ENCODE measurements at places on chromosomes 2 and 18.

DNA sequence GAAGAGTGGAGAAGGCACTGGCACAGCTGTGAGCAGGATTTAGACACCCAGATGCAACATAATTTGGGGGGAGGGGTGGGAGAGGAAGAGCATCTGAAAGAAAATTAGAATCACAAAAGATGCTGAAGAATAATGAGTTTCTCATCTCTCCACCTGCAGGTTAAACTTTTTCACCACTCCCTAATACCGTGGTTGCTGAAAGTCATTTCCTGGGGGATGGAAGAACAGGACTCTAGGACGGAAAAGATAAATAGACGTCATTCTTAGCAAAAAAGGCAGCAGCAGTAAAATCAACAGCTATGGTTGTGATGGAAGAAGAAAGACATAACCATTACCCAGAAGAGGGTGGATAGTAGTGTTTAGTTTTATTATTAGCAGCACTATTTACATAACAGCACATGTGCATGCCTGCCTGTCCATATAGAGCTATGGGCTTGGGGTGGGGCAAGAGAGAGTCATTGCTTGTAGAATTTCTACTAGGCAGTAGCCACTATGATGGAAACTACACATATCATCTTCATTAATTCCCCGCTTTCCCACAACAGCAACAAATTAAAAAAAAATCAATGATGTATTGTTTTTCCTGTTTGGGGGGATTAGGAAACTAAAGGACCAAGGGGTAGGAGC is 212.2 kb downstream of the TRIB2 start:
- no peak for DNase-seq

DNA sequence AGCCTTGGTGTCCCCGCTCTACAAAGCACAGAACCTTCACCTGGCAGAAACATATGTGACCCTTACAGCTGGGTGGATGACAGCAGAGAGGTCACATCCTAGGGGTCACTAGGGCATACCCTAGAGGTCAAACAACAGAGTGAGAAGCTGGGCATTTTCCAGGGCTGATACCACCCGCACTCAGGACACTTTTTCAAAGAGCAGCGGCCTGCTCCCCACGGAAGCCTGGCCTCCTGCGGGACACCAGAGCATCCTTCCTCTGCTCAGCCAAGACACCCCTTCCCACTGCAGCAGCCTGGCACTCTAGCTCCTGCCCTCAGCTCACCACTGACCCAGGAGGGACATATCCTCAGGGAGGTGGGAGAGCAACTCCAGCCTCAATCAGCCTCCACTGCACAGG is 86.0 kb downstream of the GALNT14 start:
- DNase-seq: no peak

DNA sequence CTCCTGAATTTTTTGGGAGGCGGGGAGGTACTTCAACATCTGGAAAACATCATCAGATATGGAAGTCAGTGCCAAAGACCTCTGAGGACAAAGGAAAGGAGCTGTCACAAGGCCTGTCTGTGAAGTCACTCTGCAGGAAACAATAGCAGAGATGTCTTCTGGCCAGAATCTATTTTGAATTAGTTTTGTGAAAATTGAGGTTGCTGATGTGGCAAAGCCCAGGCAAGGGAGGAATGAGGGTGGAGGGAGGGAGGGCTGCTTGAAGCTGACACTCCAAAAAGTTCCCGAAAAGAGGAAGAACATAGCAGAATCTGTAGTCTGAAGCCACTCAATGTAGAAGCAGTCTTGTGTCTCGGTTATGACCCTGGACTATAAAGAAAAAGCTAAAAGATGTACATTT is 151.1 kb upstream of the LHCGR start:
- DNase-seq: no peak

DNA sequence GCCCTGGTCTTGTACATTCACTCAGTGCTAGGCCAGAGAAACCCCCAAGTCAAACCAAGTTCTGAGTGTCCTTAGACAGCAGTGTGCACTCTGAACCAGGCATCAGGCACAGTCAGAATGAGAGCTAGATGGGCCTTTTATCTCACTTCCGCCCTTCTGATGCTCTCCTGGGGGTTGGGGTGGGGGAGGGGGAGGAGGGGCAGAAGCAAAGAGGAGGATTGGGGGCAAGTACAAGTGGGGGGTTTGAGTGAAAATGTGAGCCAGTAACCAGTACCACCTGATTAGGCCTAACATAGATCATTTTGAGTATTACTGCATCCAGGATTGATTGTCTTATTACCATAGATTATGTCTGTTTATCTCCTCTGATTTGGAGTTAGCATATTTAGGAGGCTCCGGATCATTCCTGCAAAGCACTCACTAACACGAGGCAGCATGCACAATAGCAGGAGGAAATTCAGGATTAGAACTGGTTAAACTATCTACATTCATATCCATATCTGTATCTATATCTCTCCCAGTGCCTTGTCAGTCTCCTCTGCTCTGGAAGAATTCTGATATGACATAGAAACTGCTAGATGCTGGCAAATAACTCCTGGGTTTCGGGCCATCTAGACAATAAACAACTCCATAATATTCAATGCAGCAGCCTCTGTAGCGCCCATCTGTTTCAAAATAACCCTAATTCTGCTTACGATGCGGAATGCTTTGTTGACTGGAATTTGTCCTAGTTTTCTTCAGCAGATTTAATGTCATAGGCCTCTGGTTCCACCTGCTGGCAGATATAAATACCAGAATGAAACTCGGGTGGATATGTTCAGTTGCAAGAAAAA is 149.1 kb downstream of the RHBDD1 start:
- DNase-seq: no peak

GRCh38 chr2:10179422-10179821 is 56.9 kb downstream of the RRM2 start:
- no peak for DNase-seq

DNA sequence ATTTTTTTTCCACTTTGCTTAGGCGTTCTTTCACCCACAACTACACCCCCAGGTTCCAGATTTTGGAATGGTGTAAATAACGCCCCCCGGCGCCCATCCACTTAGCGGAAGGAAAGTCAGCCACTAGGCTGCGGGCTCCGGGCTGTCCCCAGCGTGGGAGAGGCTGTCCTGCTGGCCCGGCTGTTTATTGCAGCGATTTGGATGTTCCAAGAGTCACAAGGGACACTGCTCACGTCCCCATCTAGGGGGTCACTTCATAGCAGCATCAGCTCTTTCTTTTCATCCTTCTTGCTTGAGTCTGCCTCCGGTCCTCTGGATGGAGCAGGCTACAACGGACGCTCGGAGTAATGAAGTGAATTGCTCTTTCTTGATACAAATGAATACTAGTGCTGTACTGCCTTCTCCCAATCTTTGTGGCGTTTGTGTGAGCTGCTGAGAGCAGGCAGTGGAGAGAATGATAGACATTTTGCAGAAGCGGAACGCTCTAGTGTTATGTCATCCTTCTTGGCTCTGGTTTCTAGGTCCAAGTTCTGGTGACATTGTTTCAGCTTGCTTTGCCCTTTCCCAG is 50.7 kb upstream of the PAIP2B start:
- DNase-seq: peak; percentile 1

DNA sequence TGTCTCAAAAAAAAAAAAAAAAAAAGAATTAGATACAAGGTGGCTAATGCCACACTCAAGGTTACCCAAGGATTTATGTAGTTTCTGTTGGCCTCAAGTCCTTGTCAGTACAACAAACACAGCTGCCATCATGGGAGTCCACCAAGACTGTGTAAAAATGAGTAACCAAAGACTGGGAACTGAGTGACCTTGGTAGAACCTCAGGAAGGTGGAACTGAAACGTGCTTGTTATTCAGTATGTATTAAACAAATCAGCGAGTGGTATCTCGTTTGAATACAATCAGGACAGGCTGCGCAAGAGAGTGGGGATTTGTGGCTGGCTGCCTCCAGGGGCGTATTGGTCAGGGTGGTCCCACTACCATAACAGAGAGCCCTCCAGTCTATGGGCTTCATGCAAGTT is 1.6 kb upstream of the SFTPB start:
- no peak for DNase-seq

DNA sequence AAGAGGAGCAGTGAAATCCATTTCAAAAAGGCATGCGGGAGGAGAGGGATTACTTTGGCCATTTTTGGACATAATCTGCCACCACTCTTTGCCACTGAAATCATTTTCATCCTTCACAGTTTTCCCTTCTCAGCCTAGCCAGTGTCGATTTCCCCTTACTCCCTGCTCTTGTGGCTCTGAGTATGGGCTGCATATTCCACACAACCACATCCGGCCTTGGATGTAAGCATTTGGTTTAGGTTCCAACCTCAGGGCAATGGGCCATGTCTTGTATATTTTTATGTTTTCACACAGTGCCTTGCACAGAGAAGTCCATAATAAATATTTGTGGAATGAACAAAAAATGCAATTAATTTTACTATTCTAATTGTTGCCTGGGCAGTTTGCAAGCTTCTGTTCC is 7.7 kb upstream of the SERPINE2 start:
- DNase-seq: no peak

GRCh38 chr2:241943961-241944575 is 74.5 kb downstream of the RTP5 start:
- DNase-seq: no peak

DNA sequence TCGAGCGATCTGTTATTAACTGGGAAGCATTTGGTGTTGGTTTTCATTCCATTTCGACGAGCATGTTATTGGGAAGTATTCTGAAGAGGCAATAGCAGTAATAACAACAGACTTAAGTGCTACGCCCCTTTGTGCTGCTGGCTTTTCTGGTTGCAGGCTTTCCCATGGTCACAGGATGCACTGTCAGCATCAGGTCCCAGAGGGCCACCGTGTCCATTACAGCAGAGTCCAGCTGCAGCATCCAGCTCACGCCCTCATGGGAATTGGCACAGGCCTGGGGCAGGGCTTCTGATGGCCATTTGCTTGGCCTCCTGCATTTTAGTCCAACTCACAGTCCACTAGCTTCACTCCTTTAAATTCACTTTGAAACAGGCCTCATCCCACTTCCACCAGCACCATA is 44.4 kb downstream of the BCL2L11 start:
- no peak for DNase-seq

GRCh38 chr18:54718408-54718773 is 109.9 kb upstream of the RAB27B start:
- no peak for DNase-seq

GRCh38 chr18:23609390-23610023 is 23.2 kb upstream of the NPC1 start:
- DNase-seq: no peak

GRCh38 chr2:164701565-164701964 is 80.3 kb upstream of the GRB14 start:
- DNase-seq: no peak

DNA sequence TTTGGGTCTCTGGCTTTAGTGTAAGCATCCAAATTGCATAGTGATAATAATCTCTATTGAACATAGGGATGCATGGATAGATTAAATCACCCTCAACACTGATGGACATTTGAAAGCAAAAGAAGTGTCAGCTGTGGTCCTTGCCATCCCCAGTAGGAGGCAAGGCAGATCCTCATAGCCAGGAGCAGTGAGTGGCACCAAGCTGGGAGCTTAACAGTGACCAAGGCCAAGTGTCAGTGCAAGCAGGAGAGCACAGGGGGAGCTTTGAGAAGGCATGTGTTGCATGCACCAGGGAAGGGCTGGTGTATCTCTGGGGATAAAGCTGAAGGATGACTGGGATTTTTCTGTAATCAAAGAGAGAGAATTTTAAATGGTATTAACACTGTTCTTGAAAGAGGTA is 14.7 kb downstream of the SLC14A1 start:
- no peak for DNase-seq

- DNase-seq: no peak
These were observed 322.3 kb upstream of the SETBP1 start for GRCh38 chr18:44358402-44358801.

DNA sequence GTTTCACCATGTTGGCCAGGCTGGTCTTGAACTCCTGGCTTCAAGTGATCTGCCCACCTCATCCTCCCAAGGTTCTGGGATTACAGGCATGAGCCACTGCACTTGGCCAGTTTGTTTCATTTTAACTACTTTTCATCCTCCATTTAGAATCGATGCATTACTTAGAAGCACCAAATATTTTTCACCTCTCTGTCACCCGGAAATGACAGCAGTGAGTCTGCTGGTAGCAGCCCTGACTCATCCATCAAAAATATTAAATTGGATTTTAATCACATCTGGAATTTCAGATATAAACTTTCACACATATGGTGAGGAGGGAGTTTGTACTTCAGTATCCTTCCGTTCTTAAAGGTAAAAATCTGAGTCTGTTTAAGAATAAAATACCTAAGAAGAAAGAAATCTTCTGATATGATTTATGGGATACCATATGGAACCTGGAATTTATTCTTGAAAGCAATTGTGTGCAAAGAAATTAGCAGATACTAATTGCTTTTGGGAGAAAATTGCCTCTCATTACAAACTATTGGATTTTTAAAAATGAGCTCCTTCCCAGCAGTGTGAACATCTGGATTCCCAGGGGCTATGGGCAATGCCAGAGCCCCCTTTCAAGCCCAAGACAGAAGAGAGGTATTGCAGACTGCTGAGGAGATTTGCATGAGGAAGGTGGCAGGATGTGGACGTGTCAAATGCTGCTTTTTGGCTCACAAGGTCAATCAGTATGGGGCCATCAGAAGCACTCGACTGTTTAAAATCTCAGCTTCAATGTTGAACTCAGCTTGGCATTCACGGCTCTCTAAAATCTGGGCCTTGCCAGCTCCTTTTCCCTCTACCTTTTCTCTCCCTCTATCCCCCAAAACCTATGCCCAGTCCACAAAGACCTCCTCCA is 279.5 kb upstream of the SIX2 start:
- DNase-seq: no peak

DNA sequence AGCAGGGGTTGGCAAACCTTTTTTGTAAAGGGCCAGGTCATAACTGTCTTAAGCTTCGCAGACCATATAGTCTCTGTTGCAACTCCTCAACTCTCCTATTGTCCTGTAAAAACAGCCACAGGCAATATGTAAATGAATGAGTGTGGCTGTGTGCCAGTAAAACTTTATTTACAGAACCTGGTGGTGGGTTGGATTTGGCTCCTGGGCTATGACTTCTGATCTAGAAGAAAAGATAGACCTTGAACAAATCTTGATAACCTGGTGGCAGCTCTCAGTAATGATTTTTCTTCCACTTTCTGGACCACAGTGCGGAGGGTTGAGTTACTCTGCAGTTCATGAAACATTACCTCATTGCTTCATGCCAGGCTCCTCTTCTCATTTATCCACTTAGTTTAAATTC is 139.3 kb downstream of the MYCN start:
- no peak for DNase-seq

DNA sequence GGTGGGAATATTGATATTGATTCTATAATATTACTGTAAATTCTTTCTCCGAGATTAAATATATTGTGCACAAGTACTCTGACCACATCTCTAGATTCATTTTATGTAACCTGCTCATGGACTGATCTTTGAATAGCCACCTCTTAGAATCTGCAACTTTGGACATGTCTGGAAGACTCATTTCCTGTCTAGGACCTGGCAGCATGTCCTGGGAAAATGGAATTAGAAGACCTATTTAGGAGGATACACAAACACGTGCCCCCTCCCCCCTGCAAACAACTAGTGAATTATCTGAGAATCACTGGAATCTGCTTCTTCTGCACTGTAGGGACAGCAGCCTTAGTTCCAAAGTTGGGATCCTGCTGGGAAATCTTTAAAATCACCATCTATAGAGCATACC is 94.1 kb downstream of the UBE2E3 start:
- DNase-seq: no peak

Data from effector memory CD4-positive, alpha-beta T cell (primary cell).